T-helper 17 cell (primary cell): ENCODE measurements at places on chromosomes 4 and X. TPM values are rescaled to one million over a fixed set of nuclear protein-coding genes. Genes with fewer than 3 reads are reported as not detected.

Gene SLC49A3
- total RNA-seq, result 1.1 TPM

Gene IL15
- 3.2 TPM for total RNA-seq

Gene GYPE
- total RNA-seq, result not detected

DNA sequence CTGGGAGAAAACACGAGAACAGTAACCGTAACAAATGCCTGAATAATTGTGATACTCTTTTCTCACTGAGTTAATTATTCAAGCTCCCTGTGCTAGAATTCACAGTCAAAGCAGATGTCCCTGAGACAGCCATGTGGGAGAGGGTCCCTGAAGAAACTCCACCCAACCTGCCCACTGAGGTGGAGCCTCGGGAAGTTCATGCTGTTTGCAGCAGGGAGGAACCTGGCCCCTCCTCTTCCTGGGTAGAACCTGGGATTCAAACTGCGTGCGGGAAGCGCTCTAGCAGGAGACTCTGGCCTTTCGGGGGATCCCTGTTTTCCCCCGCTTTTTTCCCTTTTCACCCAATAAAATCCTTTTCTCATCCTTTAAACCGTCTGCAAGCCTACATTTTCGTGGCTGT is 20.2 kb upstream of the RHOH start:
- DNase-seq, result no peak

GRCh38 chr4:48081196-48081595 is 52.9 kb downstream of the TXK start:
- no peak for DNase-seq

DNA sequence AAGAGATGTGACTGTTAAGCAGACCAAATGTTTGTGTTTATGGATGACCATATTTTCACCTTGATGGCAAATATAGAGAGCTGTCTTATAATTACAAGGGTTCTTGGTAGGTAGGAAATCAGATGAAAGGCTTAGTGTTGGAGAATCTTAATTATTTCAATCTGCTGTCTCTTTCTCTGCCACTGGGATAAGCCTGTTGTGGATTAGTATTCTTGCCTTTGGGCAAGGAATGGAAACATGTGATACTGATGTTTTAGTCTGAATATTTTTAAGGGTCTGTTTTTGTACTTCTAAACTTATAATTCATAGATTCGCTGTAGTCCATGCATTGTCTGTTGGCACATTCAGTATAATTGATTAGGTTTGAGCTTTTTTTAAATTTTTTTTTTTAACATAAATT is 23.7 kb upstream of the NUDT6 start:
- DNase-seq, result no peak

GRCh38 chrX:23436875-23437274 is 102.2 kb downstream of the PTCHD1 start:
- no peak for DNase-seq
